Stimulated activated CD8-positive, alpha-beta memory T cell treated with anti-CD3 and anti-CD28 coated beads, Interleukin-4, amount 100 ng/mL, for 4 hours (primary cell): ENCODE measurements at places on chromosomes 4 and X.

GRCh38 chrX:1165535-1166196, 46.8 kb downstream of the CRLF2 start:
- no peak for DNase-seq

GRCh38 chr4:1832690-1833089, 23.3 kb downstream of the LETM1 start:
- no peak for DNase-seq

DNA sequence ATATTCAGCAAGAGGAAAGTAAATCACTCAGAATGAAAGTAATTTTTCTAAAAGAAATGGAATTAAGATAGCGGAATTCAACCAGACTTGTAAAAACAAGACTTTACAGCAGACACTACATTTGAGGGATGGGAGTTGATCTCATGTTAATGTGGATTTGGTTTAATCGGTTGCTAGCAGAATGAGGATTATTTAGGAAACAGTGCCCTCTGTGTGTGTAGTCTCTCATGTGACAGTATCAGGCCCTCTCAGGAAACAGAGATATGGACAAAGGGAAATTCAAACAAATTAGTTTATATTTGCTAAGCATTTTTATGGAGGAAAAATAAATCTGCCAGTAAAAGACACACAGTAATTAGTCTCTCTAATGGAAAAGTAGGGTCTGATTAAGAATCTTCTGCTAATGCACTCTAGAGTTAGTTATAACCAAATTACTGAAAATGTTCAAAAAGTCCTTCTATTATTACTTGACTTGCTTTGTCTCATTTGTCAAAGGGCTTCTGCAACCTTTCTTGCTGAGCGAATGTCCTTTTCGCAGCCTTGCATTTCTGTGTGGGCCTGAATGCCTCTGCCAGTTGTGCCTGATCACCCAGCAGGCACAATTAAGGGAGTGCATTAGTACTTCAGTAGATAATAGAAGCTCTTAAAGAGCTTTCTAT, 1282.3 kb upstream of the TENM3 start:
- no peak for DNase-seq

DNA sequence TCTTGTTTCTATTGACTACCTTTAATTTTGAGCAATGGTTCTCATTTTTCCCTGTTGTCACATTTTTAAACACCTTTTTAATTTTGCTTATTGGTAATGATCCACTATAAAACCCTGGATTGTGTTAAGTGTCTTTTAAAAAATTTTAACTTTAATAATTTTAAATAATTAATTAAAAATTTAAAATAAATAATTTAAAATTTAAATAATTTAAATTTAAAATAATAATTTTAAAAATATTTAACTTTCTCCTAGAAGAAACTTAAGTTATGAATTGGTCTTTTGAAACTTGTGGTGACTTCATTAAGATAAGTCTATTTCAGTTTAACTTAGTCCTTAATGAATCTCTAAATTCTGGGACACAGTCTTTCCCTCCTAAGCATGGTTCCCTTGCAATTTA, 566.3 kb upstream of the GALNTL6 start:
- DNase-seq, result no peak

DNA sequence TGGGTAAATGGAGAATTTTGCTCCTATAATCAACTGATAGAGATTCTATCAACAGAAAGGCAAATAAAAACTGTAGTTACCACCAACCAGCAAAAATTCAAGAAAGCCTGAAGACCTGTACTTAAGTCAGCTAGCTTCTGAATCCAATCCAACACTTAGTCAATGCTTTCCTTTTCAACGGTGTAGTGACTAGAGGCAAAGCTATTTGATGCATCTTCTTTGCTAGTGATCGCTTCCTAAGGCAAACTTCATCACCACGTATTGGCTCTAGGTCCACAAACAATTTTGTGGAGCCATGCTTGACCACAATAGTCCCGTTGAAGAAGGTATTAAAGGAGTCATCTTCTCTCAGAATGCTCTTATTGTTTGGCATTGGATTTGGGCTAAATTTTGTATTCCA, 25.0 kb upstream of the UBA6 start:
- no peak for DNase-seq

- DNase-seq, result no peak
These were observed 86.9 kb upstream of the SHISA3 start for GRCh38 chr4:42310358-42310757.

DNA sequence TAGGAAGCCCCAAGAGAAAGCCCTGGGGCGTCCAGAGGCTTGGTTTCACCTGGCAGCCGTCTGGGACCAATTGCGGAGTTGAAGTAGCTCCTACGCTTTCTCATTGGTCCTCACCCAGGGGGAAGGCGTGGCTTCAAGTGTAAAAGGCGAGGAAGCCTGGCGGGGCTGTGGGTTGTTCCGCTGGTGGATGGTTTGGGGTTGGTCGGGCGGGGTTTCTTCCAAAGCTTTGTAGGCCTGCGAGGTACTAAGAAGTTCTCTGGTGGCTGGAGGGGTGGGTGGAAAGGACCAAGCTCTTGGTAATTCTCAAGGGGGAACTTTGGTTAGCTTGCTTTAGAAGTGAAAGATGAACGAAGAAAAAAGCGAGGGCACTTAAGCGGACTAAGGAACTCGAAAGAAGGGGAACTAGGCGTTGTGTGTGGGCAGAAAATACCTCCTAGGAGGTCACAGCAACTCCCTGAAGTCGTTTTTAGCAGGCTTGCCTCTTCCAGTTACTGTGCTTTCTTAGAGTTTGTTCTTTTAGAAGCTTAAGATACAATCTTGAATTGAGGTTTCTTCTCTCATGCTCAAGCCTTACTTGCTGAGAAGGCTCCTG, 36.6 kb downstream of the CCNG2 start:
- DNase-seq, result peak; percentile 53

GRCh38 chrX:626745-627509, 3.7 kb upstream of the SHOX start:
- no peak for DNase-seq

DNA sequence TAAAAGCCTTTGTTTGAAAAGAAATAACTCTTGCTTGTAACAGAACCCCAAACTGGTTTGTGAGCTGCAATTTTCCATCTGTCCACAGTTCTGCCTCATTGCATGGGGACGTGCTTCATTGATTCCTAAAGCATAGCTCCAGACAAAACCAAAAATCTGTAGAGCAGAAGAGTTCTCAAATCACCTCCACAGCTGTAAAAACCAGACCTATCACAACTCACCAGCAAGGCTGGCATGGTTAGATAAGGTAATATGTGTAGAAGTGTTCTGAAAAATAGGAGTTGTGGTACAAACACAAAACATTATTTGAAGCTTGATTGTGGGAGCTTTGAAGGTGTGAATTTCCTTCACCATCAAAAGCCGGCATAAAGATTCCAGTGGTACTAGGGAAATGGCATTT, 12.5 kb upstream of the RAB28 start:
- no peak for DNase-seq

DNA sequence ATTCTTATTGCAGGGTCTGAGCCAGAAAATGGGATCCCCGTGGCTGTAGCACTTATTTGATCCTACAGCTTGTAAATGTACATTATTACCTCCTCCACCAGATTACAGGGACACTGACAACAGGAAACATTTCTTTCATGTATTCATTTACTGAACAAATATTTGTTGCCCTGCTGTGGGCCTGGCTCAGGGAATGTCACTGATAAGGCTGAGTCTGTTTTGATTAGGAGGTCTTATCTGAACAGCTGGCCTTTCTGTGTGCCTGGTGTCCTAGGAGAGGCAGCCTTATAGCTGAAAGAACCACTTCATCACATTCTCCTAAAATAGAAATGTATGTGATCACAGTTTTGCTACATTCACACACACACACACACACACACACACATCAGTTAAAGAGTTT, 45.5 kb upstream of the PROM1 start:
- no peak for DNase-seq
